NCI-H1105 (cell line): ENCODE measurements at places on chromosomes 16 and 17.

DNA sequence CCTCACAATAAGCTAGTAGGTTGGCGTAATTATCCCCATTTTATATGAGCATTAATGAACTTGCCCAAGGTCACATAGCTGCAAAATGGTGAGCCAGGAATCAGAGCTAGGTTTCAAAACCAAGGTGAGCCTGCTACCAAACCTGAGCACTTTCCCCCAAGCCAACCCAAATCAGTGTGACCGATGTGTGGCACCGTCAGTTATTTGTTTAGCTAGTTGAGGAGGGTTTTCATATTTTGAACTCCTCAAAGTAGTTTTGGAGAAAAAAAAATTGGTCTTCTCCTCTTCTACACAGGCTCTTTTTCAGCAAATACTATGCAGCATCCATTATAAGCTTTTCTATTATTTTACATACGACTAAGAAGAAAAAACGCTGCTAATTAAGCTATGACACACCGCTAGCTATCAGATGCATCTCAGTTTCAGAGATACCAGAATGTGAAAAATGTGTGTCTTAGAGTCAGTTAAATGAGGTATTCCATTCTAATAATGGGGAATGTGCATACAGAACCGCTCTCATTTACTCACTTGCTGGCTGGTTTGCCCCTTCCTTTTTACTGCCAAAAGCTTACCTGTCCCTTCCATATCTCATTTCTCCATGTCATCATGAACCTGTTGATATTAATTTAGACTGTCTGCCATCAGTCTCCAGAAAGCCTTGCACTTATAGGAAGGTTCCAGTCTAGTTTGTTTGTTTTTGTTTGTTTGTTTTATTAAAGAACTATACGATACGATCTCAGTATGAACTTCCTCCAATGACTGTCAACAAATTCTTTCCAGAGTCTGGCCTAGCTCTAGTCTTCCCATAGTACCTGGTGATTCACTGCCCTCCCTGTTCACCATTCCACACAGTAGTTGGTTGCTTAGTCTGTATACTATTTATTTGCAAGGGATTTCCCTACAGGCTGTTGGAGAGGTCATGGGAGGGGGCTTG, 2.2 kb upstream of the TBX4 start:
- no peak for DNase-seq

- no peak for DNase-seq
Measured at GRCh38 chr17:47287639-47288038, 34.0 kb downstream of the ITGB3 start.

- DNase-seq: no peak
Measured at GRCh38 chr16:50802000-50802399, 60.1 kb downstream of the CYLD start.

- no peak for DNase-seq
Measured at GRCh38 chr16:81740169-81740568, 38.9 kb upstream of the PLCG2 start.

GRCh38 chr17:41383690-41384089, 1.6 kb upstream of the KRT34 start:
- no peak for DNase-seq

DNA sequence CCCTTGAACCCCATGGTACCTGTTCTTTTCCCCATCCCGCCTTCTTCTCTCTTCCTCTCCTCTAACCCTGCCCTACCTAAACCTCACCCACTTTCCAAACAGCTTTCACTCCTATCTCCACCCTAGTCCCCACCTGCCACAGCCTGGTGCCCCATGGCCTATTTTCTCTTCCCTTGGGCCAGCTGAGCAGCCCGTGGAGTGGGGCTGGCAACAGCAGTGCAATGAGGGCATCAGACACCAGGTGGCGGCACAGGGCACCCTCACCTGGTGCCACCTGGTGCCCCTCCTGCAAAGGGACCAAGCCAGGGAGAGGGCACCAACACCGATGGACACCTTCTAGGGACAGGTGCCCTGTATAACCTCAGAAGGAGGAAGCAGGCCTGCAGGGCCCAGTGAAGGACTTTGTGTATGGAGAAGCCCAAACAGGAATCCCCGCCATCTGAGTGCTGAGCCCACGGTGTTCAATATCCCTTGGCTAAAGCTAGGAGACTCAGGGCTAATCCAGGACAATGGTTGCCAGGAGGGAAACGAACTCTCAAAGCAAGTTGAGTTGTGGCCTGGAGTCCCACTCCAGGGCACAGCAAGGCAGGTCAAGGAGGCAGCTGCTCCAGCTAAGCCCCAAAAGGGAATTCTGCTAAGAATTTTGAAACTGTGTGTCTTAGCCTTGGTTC, 4.0 kb upstream of the ABCC3 start:
- DNase-seq: peak; percentile 53

DNA sequence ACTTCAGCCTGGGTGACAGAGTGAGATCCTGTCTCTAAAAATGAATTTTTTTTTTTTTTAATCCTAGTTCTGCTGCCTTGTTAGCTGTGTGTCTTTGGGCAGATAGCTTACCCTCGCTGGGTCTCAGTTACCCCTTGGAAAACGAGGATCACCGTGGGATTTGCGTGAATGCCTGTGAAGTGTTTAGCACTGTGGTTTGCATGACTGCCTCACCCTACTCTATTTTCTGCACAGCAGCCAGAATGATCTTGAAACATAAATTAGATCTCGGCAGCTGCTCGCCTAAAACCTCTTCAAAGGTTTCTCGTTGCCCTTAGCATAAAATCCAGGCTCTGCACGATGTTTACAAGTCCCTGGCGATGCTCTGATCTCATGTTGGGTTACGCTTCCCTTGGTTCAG, 71.2 kb upstream of the GRIN2A start:
- no peak for DNase-seq

DNA sequence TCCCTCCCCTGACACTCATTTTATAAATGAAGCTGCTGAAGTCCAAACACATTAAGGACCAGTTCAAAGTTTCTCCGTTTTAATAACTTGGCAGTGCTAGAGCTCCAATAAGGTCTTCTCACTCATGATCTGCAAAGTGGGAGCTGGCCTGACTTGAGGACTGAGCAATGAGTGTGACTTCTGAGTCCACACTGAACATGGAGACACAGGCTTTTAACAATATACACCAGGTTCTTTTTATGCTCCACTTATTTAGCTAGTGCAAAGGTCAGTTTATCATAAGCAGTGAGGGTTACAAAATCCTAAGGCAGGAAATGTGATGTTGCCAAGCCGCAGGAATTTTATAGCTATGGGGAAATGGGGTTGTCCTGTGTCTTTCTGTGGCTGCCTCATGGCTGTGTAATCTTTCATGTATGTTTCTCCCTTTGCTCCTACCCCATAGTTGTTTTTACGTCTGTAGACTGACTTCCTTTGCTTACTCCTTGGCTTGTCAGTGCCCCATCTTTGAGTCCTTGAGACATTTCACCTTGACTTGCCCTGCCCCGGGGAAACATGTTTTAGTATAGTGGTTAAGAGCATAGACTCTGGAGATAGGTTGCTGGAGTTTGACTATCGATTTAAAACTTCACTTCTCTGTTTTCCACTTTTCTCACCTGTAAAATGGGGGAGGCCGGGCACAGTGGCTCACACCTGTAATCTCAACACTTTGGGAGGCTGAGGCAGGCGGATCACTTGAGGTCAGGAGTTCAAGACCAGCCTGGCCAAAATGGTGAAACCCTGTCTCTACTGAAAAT, 12.2 kb upstream of the MMD start:
- no peak for DNase-seq

GRCh38 chr17:74345433-74346241, 16.0 kb downstream of the BTBD17 start:
- DNase-seq: no peak

DNA sequence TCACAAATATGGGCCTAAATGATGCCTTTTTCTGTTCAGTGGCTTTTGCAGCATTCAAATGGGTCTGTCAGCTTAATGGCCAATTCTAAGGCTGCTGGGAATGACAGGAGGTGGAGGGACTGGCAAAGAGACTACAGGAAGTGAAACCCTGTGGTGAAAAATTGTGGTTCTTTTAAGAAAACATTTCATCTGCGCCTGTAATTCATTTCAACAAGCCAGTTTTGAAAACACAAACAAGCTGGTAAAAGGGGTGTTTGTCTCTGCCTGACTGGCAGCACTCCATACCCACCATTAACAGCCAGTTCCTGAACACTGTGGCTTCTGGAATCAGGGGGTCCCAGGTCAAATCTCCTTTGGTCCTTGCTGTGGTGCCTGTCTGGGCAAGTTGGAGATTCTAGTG, 3.6 kb upstream of the KDM8 start:
- no peak for DNase-seq

DNA sequence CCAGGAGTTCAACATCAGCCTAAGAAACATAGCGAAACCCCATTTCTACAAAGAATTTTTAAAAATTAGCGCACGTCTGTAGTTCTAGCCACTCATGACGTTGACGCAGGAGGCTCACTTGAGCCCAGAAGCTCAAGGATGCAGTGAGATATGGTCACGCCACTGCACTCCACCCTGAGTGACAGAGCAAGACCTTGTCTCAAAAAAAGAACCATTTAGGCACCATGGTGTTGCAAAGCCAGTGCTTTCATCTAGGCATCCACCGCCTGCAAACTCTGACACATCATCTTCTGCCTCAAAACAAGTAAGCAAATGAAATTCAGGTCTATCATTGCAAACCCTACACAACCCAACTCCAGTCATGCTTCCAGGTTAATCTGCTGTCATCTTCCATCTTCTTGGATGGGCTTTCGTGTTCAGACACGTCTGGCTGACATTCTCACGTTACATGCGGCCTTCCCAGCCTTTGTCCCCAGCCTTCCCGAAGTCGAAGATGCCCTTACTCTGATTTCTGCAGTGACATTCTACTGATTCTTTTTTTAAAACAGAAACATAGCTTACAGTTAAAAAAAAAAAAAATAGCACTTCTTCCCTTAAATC, 8.9 kb downstream of the ANKRD11 start:
- DNase-seq: no peak

DNA sequence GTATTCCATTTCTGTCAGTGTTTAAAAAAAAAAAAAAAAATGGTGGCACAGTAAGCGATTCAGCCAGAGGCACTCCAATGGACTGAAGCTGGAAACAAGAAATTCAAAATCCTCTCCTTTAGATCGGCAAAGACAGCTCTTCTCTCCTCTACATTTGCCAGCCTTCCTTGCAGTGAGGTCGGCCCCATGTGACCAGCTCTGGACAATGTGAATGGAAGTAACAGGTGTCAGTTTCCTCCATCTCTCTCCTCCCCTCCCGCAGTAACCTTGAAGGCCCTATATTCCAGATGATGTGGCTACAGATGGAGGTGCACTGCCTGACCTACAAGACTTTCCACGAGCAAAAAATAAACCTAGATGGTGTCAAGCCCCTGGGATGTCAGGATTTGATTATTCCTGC, 15.0 kb downstream of the CUEDC1 start:
- DNase-seq: no peak

DNA sequence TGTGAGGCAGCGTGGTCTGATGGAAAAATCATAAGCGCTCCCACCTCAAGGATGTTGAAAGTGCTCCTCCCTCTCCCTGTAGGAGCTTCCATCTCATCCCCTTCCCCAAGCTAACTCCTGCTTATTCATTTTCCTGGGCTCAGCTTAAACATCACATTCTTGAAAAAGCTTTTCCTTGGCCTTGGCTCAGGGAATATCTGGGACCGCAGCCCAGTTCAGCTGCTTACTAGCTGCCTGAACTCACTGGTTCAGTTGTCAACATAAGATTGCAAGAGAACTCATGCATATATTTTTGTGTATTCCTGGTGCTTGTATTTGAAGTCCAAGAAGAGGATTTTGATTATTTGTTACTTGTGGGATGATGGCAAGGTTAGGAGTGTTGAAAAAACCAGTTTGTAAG, 91.5 kb downstream of the UTP18 start:
- DNase-seq: no peak

- DNase-seq: no peak
Measured at GRCh38 chr16:81429045-81429521, 15.5 kb upstream of the CMIP start.
